ENCODE measurements at places on chromosomes 3 and 15.
A peak's percentile ranks its signal among the peaks of the same experiment; 100 is the strongest.

- peak; percentile 10 for DNase-seq
These were observed 55.9 kb downstream of the IFT80 start for GRCh38 chr3:160343132-160343531.

- DNase-seq, result no peak
These were observed 95.3 kb upstream of the OXTR start for GRCh38 chr3:8864402-8865350.

DNA sequence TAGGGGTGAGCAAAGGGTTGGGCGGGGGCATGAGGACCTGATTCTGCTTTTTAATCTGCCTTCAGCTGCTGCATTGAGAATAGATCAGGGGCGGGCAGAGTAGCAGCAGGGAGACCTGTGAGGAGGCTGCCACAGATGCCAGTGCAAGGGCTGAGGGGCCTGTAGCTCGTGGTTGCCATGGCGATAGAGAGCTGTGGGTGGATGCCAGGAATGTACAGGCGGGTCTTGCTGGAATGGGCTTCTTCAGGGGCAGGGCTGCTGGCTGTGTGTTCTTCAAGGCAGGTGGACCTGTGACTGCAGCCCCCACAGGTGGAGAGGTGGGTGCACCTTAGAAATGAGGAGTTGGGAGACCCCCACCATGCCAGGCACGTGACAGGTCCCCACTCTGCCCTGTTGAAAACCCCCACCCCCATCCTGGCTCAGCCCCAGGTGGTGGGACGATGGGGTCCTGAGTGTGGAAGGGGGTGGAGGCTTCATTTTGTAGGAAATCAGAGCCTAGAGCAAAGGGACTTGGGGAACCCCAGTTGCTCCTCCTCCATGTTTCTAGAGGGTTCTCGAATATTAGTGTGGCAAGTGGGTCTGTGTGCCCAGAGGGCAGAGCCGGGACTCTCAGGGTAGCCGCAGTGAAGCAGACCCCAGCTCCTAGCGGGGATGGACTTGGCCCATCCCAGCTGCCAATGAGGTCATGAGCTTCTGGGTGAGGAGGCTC, 38.3 kb downstream of the SLC6A6 start:
- no peak for DNase-seq

DNA sequence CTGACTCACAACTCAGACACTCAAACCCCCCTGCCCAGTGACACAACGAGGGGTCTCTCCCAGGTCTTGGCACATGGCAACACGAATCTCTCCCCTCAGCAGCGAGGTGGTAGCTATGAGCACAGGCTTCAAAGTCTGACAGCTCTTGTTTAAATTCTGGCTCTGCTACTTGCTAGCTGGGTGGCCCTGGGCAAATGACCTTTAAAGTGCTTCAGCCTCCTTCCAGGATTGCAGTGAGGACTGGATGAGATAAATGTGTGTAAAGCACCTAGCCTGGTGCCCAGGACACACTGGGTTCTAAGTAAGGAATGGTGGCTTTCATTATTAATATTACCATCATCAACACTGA, 23.2 kb upstream of the ANPEP start:
- DNase-seq, result no peak

- DNase-seq, result no peak
These were observed 11.7 kb downstream of the CHST13 start for GRCh38 chr3:126535636-126536035.

- DNase-seq, result no peak
These were observed 81.1 kb upstream of the MYZAP start for GRCh38 chr15:57510647-57511046.

DNA sequence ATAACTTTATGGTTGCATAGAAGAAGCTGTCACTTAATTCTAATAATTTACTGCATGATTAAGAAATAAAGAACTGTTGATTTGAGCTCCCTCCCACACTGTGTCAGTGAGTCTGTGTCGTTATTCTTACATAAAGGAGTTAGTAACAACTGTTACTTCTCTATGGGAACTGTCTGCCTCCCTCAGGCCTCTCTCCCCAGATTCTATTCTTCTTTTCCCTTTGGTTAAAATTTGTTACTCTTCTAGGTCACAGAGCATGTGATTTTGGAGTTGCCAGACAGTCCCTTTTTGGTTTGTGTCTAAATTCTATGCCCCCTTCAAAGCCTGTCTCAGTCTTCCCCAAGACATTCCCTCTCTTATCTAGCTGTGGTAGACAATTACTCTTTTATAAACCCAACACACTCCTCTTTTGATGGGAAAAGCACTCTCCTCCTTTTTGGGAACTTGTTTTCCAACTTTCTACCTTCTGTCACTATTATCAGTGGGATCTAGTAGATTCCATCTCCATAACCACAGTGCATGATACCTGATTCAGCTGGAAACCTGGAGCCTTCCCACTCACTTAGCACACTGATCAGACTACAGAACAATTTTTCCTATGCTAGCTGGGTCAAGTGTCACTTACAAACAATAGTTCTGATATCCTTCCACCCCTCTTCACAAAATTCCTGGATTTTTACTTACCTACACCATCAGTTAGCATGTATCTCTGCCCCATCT, 422.1 kb upstream of the TGFBR2 start:
- DNase-seq, result no peak

- DNase-seq, result no peak
These were observed 478.9 kb upstream of the GBE1 start for GRCh38 chr3:82240322-82240721.

DNA sequence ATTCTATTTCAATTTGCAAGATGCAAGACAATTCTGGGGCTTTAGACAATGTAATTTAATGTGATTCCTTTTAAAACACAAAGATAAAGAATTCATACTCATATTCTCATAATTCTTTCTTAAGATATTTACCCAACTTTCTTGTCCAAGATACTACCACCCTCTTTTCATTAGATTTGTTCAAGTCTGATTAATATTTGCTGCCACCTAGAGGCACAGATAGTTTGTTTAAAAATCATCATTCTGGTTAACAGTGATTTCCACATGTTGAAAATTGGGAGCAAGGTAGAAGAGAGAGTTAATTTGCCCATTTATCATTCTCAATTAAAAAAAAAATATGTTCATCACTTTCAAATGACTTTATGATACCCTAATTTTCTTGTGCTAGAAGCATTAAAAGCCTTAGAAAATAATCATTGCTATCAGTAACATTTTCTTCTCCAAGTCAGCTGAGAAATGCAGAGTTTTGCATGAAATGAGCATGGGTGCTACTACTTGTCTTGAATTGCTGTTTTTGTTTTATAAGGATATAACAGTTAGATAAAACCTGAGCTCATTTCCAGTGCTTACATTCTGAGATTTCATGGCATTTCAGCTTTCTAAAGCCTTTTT, 11.6 kb downstream of the TAMM41 start:
- DNase-seq, result peak; percentile 44

GRCh38 chr3:179565496-179565895, 2.8 kb downstream of the ACTL6A start:
- no peak for DNase-seq

DNA sequence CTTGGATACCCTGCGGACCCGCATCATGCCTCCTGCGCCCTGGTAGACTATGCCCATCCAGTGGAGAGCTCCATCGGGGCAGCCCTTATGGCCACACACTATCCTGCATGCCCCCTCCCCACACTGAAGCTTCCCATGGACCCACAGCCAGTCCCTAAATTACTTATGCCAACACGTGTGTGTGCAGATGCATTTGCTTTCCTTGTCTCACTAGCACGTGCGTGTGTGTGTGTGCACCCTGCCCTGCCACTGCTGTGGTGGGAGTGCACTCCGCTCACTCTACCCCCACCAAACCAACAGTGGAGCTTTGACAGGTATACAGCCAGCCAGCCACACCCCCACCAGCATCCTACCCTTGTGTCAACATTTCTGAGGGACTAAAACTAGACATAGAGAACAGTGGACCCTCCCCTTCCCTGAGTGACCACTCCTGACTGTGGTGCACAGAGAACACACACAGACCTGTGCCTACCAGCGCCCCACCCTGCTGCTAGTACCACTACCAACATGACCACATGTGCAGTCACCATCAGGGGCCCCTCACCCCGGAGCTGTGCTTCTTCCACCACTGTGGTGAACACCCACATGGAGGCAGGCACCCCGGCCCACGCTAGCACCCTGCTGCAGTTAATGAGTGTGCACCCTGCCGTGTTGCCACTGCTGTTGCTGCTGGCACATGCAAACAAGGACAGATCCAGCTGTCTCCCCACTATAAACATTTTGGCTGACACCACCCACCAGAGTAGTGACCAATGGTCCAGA, 310.8 kb downstream of the GABRB3 start:
- no peak for DNase-seq

DNA sequence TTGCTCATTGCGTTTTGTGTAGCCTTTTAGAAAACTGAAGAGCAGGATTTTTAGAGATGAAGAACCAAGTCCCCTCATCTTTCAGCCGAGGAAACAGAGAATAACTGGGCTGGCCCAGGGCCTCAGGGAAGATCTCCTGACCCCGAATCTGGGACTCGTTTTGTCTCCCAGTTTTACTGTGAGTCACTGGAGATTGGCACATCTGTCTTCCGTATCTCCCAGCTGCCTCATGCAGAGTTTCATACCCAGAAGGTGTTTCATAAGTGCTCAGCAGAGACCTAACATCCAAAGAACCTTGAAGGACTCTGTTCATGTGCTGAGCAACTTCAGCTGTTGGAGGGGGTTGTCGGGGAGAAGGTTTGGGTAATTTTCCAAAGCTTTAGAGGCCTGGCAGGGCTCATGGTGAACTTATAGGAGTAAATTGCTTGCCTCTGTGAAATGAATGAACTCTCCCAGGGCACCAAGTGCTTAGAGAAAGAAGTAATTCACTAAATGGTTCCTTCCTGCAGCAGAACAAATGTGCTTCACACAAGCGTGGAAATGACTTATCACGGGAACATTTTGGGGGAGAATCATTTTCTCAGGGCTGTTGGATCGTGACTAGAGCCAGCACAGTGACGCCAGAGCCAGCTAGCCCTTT, 121.4 kb downstream of the FAM43A start:
- DNase-seq, result no peak

- no peak for DNase-seq
These were observed 10.9 kb downstream of the SLC35A5 start for GRCh38 chr3:112572701-112573100.

GRCh38 chr3:50450209-50450921, 53.1 kb downstream of the CACNA2D2 start:
- DNase-seq, result peak; percentile 20

DNA sequence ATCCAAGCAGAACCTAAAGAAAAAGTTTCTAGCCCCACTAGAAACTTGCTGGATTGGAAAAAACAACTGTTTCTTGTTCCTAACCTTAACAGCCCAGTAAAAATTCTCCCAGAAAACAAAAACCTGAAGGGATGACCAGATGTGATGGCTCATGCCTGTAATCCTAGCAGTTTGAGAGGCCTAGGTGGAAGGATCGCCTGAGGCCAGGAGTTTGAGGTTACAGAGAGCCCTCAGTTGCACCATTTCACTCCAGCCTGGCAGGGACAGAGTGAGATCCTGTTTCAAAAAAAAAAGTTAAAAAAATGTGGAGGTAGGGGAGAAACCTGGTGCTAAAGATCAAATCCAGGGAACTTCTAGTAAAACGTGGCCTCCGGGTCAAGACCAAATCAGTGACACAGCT, 38.6 kb upstream of the RAF1 start:
- DNase-seq, result no peak

GRCh38 chr3:32699429-32699828, 14.4 kb downstream of the CNOT10 start:
- DNase-seq, result peak; percentile 25

DNA sequence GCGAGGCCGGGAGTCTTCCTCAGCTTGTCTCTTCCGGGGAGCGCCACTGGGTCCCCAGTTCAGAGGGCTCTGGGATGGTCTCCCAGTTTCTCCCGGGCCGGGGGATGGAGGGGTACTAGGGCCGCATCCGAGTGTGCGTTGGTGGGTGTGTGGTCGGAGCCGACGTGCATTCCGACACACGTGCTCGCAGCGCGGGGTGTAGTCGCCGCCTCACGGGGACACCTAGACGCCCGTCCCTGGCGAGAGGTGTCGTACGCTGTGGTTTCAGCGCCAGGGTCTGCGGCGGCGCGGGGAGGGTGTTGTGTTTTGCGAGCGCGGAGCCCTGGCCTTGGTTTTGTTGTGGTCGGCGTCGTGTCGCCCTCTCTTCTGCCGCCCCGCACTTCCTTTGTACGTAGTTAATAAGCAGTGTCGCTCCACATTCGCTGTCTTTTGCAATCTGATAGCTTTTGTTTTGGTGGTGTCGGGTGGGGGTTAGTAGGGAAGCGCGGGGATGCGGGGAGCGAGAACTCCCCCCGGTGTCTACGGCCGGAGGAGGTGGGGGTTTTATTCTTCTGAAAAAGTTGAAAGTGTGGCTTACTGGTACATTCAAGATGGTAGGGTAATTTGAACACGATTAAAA, 2.2 kb downstream of the IGF1R start:
- no peak for DNase-seq
